Substantia nigra (tissue), 51 donors: ENCODE measurements at places on chromosomes 12 and 14.

DNA sequence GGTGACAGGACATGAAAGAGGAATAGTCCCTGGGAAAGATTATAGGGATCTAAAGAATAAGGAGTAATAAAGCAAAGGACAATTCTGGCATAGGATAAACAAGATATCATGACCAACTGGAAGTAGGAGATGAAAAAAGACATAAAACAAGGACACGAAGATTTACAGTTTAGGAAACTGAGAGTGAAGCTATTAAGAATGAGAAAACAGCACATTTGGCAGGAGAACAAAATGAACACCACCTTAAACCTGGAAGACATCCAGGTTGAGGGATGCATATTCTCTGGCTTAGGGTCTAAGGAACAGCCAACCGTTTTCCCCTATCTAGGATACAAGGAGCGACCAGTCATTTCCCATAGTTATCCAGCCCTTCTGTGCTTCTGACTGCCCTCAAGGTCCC is 1.9 kb downstream of the TRIP11 start:
- no peak for DNase-seq

DNA sequence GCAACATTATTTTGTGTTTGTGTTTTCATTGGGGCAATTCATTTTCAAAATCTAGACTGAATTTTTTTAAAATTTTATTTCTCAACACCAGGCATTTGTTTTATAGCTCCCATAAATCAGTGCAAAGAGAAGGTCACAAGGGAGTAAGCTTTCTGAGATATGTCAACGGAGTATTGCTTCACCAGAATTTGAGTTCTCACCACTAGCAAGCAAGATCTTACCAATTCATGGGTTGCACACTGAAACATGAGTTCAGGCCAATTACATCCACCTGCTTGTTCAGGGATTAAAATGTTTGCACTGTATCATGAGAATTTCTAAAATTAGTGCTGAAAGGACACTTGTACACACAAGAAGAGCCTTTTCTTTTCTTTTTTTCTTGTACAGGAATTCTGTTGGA is 121.9 kb downstream of the CAND1 start:
- no peak for DNase-seq

DNA sequence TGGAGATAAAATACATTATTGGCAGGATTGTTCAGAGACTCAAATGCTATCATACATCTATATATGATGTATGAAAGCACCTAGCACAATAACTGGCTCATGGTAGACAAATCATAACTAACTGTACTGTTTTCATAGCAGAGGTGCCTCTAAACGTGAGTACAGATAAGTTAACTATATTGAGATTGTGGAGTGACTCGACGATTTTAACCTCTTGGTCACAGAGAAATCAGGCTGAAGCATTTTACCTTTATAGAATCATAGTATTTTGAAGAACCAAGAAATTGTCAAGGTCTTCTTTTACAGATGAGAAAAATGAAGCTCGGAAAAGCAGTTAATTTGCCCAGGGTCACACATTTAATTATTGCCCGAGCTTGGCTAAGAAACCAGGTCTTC is 666 bp upstream of the DERA start:
- no peak for DNase-seq

DNA sequence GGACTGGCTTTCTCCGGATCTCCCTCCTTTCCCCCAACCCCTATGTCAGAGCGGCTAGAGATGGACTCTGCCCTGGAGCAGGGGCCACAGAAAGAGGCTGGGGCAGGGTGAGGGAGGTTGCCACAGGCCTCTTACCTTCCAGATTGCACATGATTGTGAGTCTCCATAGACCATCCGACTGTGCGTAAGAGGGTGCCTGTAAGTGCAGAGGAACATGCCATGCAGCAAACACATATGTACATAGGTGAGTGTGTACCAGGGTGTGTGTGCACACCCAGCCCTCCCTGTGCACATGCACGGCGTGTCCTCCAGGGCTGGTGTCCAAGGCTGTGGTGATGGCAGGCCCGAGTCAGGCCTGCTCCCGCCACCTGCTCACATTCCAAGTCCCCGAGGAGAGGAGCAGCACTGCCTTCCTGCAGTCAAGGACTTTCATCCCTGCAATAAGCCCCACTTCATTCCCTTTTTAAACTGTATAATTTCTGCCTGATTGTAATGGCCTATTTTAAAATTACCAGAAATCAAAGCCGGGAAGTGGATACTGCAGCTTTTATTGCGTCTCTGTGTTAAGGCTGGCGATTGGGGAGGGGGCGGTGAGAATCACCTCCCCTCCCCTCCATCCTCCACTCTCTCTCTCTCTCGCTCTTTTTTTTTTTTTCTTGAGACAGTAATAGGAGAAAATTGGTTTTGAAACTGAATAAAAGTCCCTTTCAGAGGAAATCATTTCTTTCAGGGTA is 28.5 kb downstream of the FAM222A start:
- no peak for DNase-seq

DNA sequence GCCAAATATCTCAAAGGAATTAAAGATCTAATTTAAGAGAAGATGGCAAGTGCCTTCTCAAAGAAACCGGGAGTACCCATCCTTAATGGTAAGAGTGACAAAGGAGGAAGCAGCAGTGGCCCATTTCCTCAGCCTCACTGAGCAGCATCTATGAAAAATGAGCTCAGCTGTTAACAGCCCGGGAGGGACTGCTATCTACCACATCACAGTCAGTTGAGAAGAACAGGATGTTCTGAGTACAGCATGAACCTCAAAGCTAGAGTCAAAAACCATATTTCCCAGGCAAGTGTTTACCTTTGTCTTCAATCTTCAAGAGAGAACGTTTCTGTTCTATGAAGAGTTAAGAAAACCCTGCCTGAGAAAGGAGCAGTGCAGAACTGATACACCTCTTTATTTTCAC is 115.0 kb downstream of the BTG1 start:
- DNase-seq: no peak

GRCh38 chr14:103550451-103551337 is 11.8 kb downstream of the BAG5 start:
- no peak for DNase-seq

- no peak for DNase-seq
Observed at GRCh38 chr12:24854017-24854416, 94.9 kb downstream of the BCAT1 start.

DNA sequence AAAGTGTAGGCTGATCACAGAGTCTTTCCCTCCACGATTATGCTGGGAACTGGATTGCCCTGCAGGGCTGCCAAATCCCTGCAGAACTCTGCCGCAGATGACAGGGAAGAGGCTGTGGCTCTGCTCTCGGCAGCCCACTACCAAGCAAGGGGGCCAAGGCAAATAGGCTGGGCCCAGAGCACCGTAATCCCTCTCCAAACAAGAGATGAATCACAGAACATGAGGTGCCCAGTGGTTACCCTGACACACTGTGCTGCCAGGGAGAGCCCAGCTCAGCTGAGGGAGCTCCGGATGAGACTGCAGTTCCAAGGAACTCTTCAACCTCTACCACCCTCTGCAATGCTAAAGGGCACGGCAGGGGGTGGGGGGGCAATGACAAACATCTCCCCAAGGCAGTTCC is 33.9 kb downstream of the STON2 start:
- DNase-seq: peak; percentile 8

- DNase-seq: no peak
Observed at GRCh38 chr12:113463746-113464451, 7.8 kb downstream of the LHX5 start.

GRCh38 chr12:55736780-55737580 is 5.9 kb upstream of the GDF11 start:
- peak; percentile 55 for DNase-seq

GRCh38 chr14:101828046-101828445 is 66.5 kb downstream of the PPP2R5C start:
- no peak for DNase-seq

- no peak for DNase-seq
Observed at GRCh38 chr14:88535149-88535548, 19.7 kb downstream of the PTPN21 start.
